ENCODE measurements at places on chromosomes 16 and 17. TPM values are rescaled to one million over a fixed set of nuclear protein-coding genes. Genes with fewer than 3 reads are reported as not detected.

The CHD9NB gene
- 0.96 TPM for total RNA-seq

The KCNH6 gene
- not detected for total RNA-seq

The PRR35 gene
- 0.20 TPM for total RNA-seq

The CD7 gene
- total RNA-seq, result not detected

The PARD6A gene
- 1.8 TPM for total RNA-seq

The C17orf100 gene
- 1.6 TPM for total RNA-seq

The SRRM2 gene
- 471 TPM for total RNA-seq

The CACNG1 gene
- total RNA-seq, result 0.37 TPM

The KCNJ12 gene
- total RNA-seq, result 1.4 TPM

The SALL1 gene
- total RNA-seq, result 0.56 TPM

The TP53TG3B gene
- 0.66 TPM for total RNA-seq

The NLK gene
- total RNA-seq, result 8.2 TPM

The TMEM114 gene
- total RNA-seq, result not detected

The GSPT1 gene
- 200 TPM for total RNA-seq

The ROGDI gene
- 14.5 TPM for total RNA-seq

The OR1A1 gene
- not detected for total RNA-seq

The MPV17L gene
- 5.8 TPM for total RNA-seq

The ZKSCAN2 gene
- 2.3 TPM for total RNA-seq

The NACA2 gene
- not detected for total RNA-seq

The EZH1 gene
- 14.5 TPM for total RNA-seq

The TRPV2 gene
- 0.28 TPM for total RNA-seq

The MRC2 gene
- 39.5 TPM for total RNA-seq

The EPX gene
- total RNA-seq, result not detected

The ORMDL3 gene
- total RNA-seq, result 42.2 TPM

The CKLF gene
- total RNA-seq, result 67.6 TPM

The OR1A2 gene
- not detected for total RNA-seq

The KRT39 gene
- total RNA-seq, result not detected

The PRRT2 gene
- total RNA-seq, result 0.52 TPM

The SPNS2 gene
- total RNA-seq, result 9.5 TPM

The CNTNAP4 gene
- total RNA-seq, result not detected

The KIF2B gene
- total RNA-seq, result not detected

The PIK3R5 gene
- 0.04 TPM for total RNA-seq

The C17orf113 gene
- total RNA-seq, result 0.40 TPM

The CENPV gene
- total RNA-seq, result 121 TPM

The RHOT2 gene
- 98.0 TPM for total RNA-seq

The PHB1 gene
- 444 TPM for total RNA-seq

The TBC1D3C gene
- not detected for total RNA-seq

The HIGD1B gene
- not detected for total RNA-seq

The CLDN9 gene
- 0.32 TPM for total RNA-seq

The MYH1 gene
- not detected for total RNA-seq

The RPS2 gene
- total RNA-seq, result 5,076 TPM

The FBXW10B gene
- 2.1 TPM for total RNA-seq

The TOM1L1 gene
- 39.8 TPM for total RNA-seq

The SDK2 gene
- 0.62 TPM for total RNA-seq

The KRT26 gene
- total RNA-seq, result not detected

The CCL15 gene
- not detected for total RNA-seq

The NETO2 gene
- total RNA-seq, result 81.1 TPM

The TEX19 gene
- 0.41 TPM for total RNA-seq

The HMOX2 gene
- 55.8 TPM for total RNA-seq

The ORC6 gene
- 42.4 TPM for total RNA-seq

The MYH8 gene
- not detected for total RNA-seq

The TSPAN10 gene
- 4.3 TPM for total RNA-seq

The SEC14L5 gene
- total RNA-seq, result 0.11 TPM

The CRHR1 gene
- total RNA-seq, result 0.75 TPM

The USH1G gene
- 0.08 TPM for total RNA-seq
